Stimulated activated CD4-positive, alpha-beta T cell treated with anti-CD3 and anti-CD28 coated beads, Interleukin-4, amount 100 ng/mL, for 24 hours (primary cell): ENCODE measurements at places on chromosomes 1 and 21.

DNA sequence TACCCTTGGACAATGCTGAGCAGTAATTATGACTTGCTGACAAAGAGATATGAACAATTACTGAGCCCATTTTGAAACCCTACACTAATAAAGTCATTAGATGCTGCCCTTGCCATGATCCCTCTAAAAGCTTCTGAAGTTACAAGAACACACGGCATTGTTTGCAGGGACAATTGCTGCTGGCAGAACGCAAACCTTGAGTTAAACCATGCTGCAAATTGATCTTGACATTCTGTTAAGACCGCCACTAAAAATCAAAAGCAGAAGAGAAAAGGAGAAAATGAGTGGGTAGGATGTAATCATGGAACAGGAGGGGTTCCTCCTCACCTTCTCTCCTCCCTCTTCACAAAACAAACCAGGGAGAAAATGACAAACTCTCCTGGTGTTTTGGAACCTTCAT, 136.2 kb upstream of the DMRTA2 start:
- no peak for DNase-seq

- DNase-seq, result no peak
Measured at GRCh38 chr21:25953659-25954058, 216.9 kb downstream of the APP start.

DNA sequence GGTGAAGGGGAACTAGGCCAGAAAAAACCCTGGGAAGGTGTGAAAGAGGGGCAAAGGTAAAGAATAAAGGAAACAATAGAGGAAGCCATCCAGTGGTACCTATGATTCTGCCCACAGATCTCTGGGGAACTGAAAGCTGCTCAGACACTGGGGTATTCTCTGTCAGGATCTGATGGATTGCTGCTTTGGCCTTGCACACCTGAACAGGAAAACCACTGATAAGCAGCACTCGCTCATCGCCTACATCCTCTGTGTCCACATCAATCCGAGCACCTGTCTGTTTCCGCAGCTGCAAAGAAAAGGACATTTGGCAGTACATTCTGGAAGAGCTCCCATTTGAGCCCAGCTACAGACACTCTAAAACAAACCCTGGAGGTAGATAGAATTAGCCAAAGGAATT, 10.4 kb downstream of the TDRKH start:
- DNase-seq, result no peak

DNA sequence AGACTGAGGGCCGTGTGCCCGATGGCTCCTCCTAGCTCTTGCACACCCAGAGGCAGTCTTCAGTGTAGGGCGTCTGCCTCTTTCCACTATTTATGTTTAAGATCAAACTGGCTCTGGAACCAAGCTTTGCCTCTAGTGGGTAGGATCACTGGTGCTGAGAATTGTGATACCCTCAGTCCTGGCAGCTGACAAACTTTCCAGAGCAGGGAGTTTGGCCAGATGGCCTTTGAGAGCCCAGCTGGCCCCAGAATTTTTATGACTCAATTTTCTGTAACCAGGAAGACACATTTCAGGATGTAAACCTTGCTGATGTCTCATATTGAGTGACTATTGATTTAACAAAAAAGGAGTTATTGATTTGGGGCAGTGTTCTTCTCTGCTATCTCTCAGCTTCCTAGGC, 6.7 kb downstream of the COQ8A start:
- no peak for DNase-seq

GRCh38 chr1:234745844-234746797, 136.1 kb upstream of the IRF2BP2 start:
- DNase-seq, result no peak

- no peak for DNase-seq
Measured at GRCh38 chr1:119884711-119885110, 11.6 kb downstream of the ADAM30 start.

DNA sequence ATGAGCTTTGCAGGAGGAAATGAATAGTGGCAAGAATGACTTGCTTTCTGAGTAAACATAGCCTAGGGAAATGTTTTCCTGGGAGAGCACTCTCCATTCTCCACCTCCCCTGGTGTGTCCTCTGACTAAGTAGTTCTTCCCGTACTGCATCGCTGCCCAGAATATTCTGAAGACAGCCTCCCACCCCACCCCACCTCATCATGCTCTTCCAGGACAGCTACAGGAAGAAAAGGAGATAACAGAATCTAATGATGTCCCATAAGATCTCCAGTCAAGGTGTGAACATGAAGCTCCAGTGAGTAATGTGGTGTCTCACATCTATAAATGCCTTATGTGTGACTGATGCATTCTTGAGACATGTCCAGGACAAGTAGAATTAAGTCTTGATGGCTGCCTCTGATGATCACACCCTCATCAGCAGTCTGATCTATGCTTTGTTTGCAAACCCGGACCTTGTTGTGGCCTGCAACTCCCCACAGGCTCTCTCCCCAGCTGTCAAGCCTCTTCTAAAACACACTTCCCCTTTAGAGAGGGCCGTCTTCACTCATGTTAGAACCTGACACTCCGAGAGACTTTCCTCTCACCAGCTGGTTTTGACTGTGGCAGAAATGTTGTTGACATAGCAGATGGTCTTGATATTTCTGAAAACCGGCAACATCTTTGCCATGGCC, 183.0 kb downstream of the CYYR1 start:
- DNase-seq, result no peak

GRCh38 chr1:245432228-245432875, 277.6 kb downstream of the KIF26B start:
- no peak for DNase-seq

DNA sequence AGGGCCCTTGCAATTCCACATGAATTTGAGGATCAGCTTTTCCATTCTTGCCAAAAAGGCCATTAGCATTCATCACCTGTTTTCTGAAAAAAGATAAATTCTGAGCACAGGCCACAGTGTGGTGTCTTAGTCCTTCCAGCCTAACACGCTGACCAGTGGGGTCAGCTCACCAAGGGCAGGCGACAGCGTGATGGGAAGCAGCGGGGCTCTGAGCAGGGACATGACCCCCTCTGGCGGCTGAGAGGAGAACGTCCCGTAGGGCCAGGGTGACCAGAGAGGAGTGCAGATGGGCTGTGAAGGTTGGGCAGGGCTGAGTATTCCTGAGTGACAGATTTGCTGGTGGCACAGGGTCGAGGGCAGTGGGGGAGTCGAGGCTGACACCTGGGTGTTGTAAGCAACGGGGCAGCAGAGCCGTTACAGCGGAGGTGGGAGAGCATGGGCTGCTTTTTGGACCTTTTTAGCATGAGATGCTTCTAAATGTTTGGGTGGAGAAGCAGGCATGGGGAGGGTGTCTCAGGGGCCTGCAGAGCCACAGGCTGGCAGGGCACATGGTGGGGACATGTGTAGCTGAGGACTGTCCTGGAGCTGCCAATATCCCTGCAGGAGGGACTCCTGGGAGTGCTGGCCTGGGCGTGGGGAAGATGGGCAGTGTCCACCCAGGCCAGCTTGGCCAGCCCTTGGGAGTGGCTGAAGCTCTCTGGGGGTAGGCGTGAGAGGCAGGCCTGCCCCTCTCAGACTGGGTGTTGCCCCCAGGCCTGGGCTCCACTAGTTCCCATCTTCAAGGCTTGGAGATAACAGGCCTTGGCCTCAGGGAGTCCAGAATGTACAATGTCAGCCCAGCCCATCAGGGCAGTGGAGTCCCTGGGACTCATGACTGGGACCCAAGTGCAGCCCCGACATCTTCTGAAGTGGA, 8.6 kb upstream of the CALML6 start:
- DNase-seq, result peak; percentile 78

DNA sequence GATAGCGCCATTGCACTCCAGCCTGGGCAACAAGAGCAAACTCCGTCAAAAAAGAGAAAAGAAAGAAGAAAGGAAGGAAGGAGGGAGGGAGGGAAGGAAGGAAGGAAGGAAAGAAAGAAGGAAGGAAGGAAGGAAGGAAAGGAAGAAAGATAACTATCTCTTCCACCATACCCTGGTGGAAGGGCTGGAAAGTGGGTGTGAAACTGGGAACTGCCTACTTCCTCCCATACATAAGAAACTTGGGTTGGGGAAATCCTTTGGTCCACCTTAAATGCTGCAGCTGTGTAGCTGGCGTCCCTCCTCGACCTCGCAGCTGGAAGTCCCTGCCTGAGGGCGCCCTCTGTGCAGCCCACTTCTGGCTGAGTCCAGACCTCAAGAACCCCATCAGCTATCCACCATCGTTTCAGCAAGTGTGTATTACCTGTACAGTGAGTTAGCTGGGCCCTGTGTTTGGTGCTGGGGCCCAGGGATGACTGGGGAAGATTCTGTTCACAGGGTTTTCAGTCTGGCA, 4.6 kb upstream of the FAM167B start:
- no peak for DNase-seq

DNA sequence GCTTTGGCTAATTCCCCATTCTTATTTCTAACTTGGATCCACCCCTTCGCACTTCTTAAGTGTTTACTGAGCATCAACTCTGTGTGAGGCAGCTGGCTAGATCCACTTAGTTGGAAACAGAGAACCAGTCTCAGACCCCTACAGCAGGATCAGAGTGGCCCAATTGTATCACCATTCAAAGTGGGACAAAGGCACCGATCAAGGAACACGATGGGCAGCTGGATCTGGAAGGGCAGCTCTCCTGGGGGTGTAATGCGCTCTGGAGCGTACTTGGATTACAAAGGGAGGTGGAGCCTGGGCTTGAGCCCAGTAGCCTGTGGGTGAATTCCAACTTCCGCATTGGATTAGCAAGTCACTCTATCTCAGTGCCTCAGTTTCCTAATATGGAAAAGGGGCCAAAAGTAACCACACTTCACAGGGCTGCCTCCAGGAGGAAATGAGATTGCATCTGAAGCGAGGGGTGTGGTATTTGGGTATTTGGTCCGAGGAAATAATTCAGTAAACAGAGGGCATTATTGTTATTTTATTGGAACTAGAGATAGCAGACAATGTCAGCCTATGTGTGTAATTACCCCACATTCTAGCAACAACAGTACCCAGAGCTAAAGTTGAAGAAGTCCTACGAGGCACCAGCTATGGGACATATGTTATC, 11.9 kb downstream of the ECE1 start:
- DNase-seq, result no peak

- no peak for DNase-seq
Measured at GRCh38 chr21:31983120-31983519, 110.3 kb downstream of the HUNK start.

DNA sequence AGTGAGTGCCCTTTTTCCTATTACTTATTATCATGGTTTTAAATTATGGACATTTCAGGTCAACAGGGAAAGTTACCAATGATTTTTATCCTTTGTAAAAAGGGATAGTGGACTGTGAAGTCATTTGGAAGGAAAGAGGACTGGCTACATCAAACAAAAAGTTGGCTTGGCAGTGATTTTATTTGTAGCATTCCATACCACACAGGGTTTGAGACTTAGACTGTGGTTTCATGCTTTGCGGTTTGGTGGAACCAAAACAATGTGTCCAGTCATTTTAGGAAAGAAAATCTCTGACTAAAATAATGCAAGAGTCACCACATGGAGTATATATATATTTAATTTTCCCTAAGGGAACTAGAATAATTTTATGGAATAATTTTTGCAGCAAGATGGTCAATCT, 239.5 kb downstream of the HMCN1 start:
- DNase-seq, result no peak

- no peak for DNase-seq
Measured at GRCh38 chr1:93907718-93908117, 1.5 kb downstream of the GCLM start.

GRCh38 chr1:3627515-3628253, 2.9 kb downstream of the TPRG1L start:
- no peak for DNase-seq

DNA sequence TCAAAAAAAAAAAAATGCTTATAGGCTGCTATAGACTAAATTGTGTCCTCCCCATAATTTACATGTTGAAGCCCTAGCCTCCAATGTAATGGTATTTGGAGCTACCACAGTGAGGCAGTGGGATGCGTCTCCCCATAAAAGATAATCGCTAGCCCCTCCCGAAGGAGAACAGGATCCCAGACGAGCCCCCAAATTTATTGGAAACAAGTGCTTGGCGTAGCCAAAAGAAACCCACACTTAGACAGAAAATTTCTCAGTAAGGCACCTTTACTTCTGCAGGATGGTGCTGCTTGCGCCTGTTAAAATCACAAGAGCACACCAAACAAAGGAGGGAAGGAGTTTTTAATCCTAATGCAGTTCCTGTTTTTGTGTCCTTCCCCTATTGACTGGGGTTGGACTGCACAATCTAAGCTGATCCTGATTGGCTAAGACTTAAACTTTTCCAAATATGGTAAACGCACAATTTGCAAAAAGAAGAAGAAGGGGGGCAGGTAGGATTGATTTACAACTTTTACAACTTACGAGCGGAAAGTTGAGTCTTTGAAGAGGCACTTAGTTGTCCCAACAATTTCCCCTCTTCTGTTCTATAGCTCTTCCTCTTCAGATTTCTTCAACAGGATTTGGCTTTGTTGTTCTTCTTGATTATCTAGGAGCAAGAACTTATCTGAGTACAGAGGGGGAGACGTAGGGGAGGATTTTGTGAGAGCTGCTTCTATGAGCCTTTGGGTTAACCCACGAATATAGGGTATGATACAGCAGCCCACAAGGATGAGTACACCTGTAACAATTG, 3.0 kb upstream of the IPP start:
- DNase-seq, result no peak

DNA sequence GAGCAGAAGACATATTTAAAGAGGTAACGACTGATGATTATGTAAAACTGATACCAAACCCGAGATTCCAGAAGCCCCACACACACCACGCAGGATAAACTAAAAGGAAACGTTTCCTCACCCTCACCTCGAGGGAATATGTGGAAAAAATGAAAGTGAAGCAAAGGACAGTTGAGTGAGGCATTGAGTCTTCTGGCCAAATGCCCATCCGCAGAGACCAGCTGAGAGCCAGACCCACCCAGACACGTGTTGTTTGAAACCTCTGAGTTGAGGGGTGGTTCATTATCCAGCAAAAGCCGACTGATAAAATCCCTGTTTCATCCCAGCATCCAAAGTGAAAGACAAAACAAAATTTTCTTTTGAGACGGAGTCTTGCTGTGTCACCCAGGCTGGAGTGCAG, 29.6 kb upstream of the PCBP3 start:
- DNase-seq, result no peak

DNA sequence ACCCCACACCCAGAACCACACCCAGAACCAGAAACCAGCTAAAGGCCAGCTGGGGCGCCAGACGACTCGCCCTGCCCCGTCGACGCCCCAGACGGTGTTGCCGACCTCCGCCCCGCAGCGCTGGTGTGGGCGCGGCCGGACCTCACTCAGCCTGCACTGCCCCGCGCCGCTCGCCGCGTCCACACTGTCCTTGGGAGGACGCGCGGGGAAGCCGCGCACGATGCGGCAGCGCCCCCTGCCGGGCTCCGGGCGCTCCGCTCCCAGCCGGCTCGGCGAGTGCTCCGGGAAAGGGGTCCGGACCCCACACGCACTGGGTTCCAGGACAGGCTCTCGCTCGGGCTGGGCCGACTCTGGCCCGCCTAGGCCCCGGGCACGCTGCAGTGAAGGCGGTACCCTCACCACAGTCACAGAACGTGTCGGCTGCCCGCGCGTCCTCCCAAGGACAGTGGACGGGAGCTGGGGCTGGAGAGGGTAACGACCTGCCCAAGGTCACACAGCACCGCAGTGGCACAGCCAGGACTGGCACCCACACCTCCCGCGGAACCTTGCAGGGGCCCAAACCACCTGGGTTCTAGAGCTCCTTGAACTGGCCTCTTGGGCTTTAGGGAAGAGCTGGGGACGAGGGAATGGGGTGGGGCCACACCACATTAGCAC, 90.2 kb downstream of the DMRTA2 start:
- DNase-seq, result peak; percentile 38

GRCh38 chr1:225441314-225442122, 13.7 kb upstream of the LBR start:
- DNase-seq, result no peak

- no peak for DNase-seq
Measured at GRCh38 chr1:178450871-178451270, 45.9 kb downstream of the CLEC20A start.

- no peak for DNase-seq
Measured at GRCh38 chr1:165815725-165816124, 11.7 kb upstream of the UCK2 start.

GRCh38 chr1:89975540-89976125, 19.3 kb upstream of the ZNF326 start:
- DNase-seq, result no peak
